ENCODE measurements at places on chromosomes 7 and 10.

DNA sequence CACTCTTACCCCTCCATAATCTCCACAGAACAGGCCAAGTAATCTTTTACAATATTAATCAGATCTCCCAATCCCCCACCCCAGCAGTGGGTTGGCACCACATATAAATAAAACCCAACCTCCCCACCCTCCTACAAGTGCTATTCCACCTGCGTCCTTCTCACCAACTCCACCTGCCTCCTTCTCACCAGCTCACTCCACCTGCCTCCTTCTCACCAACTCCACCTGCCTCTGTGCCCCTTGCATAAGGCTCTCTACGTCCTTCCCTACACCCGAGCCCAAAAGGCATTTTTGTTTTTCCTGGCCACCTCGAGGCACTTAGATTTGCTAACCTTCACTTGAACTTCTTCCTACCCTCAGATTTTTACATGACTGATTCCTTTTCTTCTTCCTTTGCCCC lies 89.7 kb downstream of the ATE1 start:
- DNase-seq: no peak

GRCh38 chr10:118927321-118927720 lies 102.2 kb upstream of the NANOS1 start:
- no peak for DNase-seq

DNA sequence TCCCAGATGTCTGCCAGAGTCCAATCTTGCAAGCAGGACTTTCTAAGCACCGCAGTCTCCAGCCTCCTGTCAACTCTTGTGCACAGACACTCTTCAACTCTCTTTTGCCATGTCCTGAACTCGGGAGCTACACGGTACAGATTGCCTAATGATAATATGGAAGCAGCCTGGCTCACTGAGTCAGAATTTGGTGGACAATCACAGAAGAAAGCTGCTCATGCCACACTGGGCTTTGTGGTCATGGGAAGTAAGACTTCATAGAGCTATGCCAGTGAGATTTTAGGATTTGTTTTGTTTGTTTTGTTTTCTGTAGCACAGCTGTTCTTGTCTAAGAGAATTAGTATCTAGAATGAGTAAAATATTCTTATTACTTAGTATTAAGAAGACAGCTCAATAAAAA lies 144.1 kb upstream of the PRSS58 start:
- no peak for DNase-seq

DNA sequence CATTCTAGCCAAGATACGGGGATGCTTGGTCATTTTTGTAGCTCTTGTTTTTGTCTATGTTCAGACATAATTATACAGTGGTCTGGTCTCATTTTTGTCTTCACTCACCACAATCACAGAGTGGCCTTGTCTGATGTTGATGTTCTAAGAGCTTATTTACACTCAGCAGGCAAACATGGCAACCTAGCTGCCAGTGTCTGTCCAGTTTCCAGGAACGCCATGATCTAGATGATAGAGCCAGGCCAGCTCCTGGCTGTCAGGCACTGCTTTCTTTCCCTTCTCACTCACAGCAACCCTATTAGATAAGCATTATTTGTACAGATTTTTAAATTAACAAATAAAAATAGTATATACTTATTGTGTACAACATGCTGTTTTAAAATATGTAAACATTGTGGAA lies 98.6 kb upstream of the PHF14 start:
- no peak for DNase-seq

GRCh38 chr10:77398986-77399755 lies 238.4 kb downstream of the KCNMA1 start:
- no peak for DNase-seq

DNA sequence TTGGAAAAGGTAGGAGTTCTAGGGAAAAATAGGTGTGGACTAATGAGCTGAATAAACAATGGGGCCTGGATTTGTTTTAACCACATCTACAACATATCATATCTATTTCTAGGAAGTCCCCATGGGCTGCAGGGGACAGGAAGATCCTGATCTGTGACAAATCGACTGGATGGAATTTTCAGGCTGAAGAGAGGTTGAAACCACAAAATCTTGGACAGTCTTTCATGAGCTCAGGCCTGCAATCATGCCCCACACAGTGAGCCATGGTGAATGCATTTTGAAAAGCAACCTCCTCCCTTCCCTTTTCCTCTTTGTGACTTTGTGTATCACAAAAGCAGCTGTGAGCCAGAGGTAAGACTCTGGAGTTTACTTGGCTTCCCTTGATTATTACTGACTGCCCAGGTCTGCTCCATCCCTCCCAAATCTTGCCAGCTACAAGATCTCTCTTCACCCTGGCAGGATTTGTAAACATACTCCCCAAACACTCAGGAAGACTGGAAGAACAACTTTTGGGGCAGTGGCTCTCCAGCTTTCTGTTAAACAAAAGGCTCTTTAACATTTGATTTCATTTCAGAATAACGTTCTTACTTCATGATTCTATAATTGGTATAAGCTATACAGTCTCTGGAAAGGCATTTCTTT lies 66.4 kb downstream of the ASAH2B start:
- DNase-seq: no peak

- DNase-seq: no peak
These were observed 56.4 kb upstream of the HABP2 start for GRCh38 chr10:113496111-113497109.

DNA sequence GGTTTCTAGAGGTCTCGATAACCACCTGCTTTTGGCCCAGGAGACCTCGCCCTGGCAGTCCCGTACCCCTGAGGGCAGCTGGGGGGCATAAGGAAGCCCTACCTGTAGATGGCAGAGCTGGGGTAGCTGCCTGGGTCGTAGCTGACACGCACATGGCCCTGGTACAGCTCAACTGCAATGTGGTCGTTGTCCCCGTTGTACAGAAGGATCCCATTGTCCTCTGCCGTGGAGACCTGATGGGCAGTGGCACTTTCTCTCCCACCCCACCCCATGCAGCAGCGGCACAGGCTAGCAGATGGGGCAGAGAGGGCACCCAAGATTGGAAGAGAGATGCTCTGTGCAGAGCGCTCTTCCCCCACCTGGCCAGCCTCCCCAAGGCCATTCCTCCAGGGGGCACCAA lies 172.5 kb downstream of the LCOR start:
- no peak for DNase-seq

GRCh38 chr7:43572516-43573049 lies 10.3 kb upstream of the STK17A start:
- DNase-seq: peak; percentile 94

- no peak for DNase-seq
These were observed 3.4 kb downstream of the PDGFA start for GRCh38 chr7:516216-516605.

GRCh38 chr10:126208726-126209302 lies 179.5 kb downstream of the ADAM12 start:
- DNase-seq: no peak

DNA sequence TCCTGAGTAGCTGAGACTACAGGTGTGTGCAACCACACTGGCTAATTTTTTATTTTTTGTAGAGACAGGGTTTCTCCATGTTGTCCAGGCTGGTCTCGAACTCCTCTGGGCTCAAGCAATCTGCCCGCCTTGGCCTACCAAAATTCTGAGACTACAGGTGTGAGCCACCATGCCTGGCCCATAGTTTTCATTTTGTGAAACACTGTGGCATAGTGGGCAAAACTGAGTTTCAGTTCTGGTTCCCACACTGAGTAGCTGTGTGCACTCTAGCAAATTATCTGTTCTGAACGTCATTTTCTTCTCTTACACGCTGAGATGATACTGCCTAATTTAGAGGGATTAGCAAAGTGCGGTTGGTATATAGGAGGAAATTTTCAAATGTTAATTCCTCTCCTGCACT lies 13.5 kb downstream of the ATP5MK start:
- no peak for DNase-seq

DNA sequence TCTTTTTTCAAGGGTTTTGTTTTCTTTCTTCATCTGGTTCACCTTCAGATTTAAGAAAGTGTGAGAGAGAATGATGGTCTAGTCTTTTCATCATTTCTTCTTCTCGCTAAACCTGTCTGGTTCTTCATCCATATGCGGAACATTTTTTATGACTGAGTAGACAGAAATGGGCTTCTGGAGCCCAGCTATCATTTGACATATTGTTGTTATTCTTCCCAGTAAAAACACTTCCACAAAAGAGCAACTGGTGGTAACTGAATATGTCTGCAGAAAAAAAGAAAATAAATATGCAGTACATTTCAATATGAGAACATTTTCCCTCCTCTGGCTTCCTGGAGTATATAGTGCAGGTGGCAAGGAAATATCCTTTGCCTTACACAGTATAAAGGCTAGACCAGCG lies 209.5 kb downstream of the JCAD start:
- no peak for DNase-seq

- DNase-seq: no peak
These were observed 14.5 kb downstream of the VWC2 start for GRCh38 chr7:49787980-49788379.

- DNase-seq: no peak
These were observed 715 bp upstream of the PANK1 start for GRCh38 chr10:89645742-89646172.

DNA sequence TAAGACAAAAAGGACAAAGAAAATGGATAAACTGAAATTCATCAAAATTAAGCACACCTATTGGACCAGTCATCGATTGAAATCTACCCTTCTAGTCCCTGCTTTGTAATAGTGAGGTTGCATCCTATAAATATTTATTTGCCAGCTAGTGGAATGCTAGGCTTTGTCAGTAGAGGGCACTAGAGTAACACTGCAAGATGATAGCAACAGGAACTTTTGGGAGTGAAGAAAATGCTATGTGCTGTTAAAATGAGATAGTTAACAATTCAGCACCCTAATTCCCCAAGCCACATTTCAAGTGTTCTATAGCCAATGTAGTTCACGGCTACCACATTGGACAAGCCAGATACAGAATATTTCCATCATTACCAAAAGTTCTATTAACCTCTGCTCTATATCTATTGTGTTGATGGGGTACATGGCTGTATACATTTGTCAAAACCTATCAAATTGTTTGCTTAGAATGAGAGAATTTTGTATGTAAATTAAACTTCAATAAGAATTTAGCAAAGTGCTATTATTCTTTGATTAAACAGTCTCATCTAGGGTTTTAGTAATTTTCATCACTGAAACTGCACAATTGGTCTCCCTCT lies 69.8 kb downstream of the LSMEM1 start:
- peak; percentile 73 for DNase-seq

- DNase-seq: no peak
These were observed 22.7 kb upstream of the TCTN3 start for GRCh38 chr10:95716466-95716865.

GRCh38 chr10:71696628-71697326 lies 22.8 kb downstream of the C10orf105 start:
- peak; percentile 28 for DNase-seq

DNA sequence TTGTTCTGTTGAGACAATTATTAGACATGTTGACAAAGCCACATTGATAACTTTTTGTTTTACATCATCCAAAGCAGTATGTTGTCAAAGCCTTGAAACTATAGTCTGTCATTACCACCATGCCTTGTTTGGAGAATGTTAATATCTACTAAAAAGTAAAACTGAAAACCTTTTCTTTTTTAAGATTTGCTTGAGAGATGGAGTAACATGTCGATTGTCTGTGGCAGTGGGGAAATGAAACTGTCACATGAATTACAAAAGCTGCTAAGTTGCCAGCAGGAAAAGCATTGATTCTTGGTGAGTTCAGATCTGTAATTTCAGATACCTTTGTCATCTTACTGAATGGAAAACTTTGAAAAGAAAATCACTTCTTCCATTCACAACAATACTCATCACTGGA lies 69.1 kb downstream of the TFPI2 start:
- DNase-seq: no peak

- no peak for DNase-seq
These were observed 11.4 kb upstream of the KCP start for GRCh38 chr7:128921866-128922440.

- DNase-seq: no peak
These were observed 1.8 kb downstream of the PSMG3 start for GRCh38 chr7:1567896-1568510.

DNA sequence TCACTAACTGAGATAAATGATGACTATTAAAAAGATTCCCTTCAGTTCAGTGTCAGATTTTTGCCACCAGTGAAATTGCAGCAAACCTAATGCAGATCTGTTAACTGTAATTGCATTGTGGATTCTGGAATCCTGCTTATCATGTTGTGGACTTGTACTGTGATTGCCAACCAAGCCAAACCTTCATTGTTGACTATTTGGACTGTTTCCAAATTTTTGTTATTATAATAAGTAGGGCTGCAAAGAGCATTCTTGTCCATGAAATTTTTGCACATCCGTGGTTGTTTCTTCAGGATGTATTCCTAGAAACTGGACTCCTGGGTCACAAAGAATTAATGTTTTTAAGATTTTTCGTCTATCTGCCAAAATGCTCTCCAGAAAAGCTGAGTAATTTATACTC lies 281.6 kb upstream of the ZMIZ1 start:
- DNase-seq: no peak

DNA sequence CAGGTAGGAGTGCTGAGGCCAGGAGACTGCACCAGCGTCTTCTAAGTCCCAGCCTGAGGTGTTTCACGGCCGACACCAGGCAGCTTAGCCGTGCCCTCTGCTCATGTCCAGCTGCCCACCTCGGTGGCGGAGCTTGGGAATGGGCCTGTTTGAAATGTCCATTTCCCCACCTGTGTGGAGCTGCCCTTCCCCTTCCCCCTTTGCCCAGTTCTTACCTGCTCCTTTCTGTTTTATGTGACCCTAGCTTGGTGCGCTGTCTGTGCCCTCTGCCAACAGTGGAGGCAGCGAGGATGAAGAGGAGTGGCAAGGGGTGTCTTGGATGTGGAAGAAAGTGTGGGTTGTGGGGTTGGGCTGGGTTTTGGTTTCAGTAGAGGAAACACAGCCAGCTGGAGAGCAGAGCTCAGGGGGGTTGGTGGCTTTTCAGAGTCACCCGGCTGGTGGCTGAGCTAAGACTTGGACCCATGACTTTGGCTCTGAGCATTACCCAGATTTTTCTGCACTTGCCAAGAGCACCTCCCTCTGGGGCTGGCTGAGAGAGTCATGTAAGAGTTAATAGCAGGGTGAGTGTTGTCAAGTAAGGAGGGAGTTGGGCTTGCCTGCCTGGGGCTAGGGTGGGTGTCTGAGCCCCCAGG lies 37.4 kb downstream of the GBX1 start:
- DNase-seq: no peak

GRCh38 chr10:70306181-70306705 lies 22.4 kb upstream of the NPFFR1 start:
- no peak for DNase-seq

GRCh38 chr10:33794460-33794859 lies 460.0 kb upstream of the NRP1 start:
- DNase-seq: no peak

GRCh38 chr7:134405299-134405698 lies 53.6 kb downstream of the AKR1B1 start:
- DNase-seq: no peak

DNA sequence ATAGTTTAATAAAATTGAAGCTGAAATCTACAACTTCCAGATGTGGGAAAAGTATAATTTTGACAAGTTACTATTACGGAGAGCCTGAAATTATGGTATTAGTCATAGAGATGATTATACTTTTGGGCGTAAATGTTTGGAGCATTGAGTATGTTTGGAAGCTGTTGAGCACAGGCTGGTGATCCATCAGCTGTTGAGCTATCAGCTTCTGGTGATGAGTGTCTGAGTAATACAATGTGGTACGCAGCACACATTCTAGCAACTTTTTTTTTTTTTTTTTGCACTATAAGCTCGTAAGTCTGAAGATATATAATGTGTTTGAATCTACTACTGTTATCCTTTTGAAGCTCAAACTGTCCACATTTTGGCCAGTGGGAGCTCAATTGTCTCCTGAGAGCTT lies 123.4 kb downstream of the ATE1 start:
- no peak for DNase-seq
